ENCODE measurements at places on chromosomes 1 and 21.

DNA sequence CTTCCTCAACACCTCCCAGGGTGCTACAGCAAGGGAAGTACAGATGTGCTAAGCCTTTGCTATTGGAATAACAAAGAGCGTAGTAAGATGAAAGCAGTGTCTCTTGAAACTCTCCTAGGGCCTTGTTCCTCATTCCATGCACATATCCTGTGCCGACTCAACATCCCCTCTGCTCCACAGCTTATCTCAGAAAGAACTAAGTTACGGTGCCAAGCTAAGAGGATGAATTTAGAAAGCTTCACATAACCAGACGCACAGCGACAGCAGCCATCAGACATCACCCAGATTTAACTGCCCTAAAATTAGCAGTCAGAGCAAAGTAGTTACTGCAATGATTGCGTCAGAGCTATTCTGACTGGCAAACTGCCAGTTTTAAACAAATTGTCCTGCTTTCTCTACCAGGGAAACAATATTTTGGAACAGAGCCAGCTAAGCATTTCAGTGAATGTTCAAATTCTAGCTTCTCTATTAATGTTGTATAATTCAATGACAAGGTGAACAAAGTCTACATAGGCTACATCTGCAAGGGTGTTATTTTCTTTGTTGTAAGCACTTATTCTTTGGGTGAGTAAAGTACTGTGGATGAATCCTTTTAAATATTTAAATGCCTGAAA is 9.5 kb downstream of the SIPA1L2 start:
- DNase-seq, result peak; percentile 68

- DNase-seq, result no peak
Measured at GRCh38 chr1:76179219-76179698, 104.7 kb downstream of the ST6GALNAC3 start.

DNA sequence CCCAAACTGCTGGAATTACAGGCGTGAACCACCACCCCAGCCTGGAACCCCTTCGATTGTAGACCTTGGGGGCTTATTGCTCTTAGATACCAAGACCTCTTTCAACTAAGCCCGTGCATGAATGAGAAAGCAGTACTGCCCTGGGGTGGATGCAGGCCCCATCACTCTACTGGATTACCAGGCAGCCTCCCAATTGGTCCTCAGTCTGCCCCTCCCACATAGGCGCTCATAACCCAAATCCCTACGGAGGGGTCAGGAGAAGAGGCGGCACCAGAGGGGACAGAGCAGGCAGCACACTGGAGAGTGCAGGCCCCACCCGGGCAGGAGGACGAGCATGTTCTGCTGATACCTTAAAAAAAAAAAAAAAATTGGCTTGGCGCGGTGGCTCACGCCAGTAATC is 12.4 kb upstream of the STMN1 start:
- no peak for DNase-seq

DNA sequence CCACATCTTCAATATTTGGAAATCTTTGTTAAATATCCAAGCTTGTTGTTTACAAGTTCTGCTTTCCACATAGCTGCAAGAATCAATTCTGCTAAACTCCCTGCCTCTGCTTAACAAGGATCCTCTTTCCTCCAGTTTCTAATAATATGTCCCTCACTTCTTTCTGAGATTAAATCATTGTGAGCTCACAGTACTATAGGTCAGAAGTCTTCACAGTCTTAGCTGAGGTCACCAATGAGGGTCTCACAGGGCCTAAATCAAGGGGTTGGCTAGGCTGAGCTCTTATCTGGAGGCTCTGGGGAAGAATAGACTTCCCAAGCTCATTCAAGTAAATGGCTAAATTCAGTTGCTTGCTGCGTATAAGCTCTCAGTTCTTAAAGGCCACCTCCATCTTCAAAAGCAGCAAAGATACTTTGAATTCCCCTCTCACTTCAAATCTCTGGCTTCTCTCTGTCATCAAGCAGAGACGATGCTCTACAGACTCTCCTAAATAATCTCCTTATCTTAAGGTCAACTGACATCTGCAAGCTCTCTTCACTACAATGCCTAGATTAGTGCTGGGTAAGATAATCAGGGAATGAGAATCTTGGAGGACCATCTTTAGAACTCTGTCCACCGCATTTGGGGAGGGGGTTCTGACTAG is 175.3 kb downstream of the PLPPR4 start:
- no peak for DNase-seq

GRCh38 chr21:43850728-43851295 is 14.2 kb upstream of the AGPAT3 start:
- no peak for DNase-seq

DNA sequence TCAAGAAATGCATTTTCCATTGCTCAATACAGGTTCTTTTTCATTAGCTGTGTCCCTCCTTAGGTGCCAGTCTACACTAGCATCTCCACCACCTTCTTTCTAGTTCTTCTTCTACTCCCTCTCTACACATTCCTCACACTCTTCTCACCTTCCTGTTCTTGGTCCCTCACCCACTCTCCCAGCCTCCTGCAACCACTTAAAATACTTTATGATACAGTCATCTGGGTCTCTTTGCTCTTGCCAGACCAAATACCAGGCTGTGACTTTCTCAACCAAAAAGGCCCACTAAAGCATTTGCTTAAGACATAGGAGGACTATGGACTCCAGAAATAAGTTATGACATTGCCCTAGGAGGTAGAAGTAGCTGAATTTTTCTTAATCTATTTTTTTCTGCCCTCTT is 35.1 kb downstream of the PIGM start:
- no peak for DNase-seq

- DNase-seq, result no peak
Measured at GRCh38 chr1:22875841-22876240, 96.8 kb downstream of the LACTBL1 start.

GRCh38 chr1:240426051-240426450 is 185.9 kb downstream of the GREM2 start:
- no peak for DNase-seq

- DNase-seq, result no peak
Measured at GRCh38 chr1:2375246-2375922, 16.0 kb downstream of the MORN1 start.

DNA sequence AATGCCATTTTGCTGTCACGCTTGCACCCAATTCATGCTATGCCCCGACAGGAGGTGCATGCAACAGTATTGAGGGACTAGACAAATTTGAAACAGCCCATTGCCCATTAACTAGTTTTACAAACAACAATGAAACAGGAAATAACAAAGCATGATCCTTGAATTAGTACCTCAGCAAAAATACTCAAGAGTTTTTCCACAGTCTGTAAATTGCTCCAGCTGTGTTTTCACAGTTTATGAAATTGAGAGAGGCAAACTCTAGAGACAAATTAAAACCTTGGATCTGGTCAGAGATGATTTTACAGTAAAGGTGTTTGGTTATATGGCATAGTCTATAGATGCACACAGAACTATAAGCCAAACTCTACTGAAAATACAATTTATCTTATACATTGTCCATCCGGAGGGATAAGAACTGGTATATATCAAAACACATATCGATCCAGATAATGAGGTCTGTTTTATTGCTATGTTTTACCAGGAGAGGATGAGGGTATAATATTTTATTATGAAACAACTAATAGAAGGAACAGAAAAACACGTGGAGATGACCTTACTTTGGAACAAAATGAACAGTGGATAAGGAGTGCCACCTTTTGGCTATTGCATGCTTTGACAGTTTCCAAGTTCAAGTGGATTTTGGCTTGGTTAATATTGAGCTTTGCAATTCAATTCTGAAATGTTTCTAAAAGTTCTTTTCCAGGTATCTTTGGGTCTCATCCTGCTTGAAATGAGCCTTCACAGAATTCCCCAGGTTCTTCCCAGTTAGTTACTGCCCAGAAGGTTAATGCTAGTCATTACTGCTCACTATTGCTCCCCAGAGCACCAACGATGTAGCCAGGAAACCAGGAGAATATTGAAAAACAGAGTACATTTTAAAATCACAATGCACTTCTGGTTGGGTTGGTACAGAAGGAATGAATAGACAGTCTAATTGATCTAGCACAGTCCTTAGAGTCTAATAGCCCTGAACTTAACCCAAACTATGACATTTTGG is 45.7 kb downstream of the ZC3H11B start:
- no peak for DNase-seq

DNA sequence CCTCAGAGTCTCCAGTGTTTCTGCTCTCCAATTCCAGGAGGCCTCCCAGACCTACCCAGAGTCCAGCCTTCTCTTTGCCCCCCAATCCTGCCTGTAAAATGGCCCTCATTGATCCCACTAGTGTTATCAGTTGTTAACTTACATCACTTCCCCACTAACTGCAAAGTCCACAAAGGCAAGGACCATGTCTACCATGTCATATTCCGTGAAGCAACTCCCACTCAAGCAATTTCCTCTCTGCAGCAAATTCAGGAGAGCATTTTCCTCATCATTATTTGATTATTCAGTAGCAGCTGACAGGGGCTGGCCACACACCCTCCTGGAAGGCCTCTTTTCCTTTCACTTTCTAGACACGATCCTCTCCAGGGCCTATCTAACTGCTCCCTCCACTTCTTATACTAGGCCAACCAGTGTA is 153.5 kb downstream of the RERE start:
- no peak for DNase-seq

- DNase-seq, result no peak
Measured at GRCh38 chr21:41497008-41497407, 10.9 kb downstream of the TMPRSS2 start.

GRCh38 chr1:164637461-164638375 is 78.7 kb downstream of the PBX1 start:
- DNase-seq, result no peak

DNA sequence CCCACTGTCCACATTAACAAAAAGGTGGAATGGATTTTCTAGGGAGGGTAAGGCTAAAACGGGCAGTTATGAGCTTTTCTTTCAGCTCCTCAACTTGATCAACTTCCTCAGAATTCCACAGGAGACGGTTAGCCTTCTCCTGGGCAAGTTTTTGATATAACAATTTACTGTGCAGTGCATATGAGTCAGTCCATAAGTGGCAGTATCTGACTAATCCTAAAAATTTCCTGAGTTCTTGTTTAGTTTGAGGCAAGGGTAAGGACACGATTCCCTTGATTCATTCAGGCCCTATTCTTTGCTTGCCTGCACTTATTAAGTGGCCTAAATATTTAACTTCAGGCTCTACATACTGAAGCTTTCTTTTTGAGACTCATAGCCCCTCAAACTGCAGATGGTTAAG is 6.2 kb upstream of the AADACL3 start:
- DNase-seq, result no peak

DNA sequence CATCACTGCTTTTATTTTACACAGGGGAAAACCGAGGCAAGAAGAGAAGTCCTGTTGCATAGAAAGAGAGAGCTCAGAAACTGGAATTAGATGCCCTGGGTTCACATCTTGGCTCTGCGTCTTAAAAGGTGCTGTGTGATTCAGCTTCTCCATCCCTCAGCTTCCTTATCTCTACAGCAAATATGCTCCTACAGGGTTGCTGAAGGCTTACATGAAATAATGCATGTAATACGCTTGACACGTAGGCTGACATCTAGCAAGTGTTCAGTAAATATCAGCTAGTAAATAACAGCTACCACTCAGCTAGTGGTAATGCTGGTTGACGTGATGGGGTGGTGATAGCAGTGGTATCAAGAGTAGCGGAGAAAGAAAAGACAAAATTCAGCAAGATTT is 77.1 kb upstream of the CD55 start:
- DNase-seq, result no peak

DNA sequence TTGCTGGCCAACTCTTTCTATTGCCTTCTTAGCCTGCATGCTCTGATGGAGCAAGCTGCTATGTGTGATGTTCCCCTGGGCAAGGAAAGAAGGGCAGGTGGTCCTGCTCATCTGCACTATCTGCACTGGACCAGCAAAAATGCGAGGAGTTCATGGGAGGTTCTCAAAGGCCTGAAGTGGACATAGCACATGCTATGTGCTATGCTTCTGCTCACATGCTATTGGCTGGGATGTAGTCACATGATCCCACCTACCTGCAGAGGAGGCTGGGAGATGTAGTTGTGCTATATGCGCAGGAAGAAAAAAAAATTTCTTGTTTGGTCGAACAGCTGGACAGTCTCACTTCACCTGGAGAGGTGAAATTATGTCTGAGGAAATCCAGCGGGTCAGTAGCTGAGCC is 587.7 kb downstream of the MATN1 start:
- no peak for DNase-seq

GRCh38 chr1:10387677-10388386 is 11.0 kb upstream of the PGD start:
- DNase-seq, result no peak

GRCh38 chr1:22317920-22318243 is 133.8 kb upstream of the ZBTB40 start:
- DNase-seq, result no peak

DNA sequence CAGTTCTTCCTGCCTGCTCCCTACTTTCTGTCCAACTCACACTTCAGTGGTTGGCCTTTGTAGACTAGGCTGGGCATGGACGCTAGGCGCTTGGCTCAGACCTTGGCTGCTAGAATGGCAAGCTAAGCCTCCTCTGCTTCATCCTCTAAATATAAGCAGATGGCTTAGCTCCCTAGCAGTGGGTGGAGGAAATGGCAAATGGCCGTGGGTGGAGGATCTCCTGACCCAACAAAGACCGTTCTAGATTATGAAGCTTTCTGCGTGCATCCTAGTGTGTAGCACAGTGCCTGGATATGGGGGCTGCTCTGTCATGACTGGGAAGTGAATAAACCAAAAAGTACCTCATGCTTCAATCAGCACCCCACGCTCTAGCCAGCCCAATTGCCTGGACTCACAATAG is 10.4 kb upstream of the ETV3L start:
- DNase-seq, result no peak

GRCh38 chr1:66351913-66352312 is 182.0 kb upstream of the SGIP1 start:
- no peak for DNase-seq

- DNase-seq, result no peak
Measured at GRCh38 chr1:79969886-79970285, 963.4 kb upstream of the ADGRL4 start.

DNA sequence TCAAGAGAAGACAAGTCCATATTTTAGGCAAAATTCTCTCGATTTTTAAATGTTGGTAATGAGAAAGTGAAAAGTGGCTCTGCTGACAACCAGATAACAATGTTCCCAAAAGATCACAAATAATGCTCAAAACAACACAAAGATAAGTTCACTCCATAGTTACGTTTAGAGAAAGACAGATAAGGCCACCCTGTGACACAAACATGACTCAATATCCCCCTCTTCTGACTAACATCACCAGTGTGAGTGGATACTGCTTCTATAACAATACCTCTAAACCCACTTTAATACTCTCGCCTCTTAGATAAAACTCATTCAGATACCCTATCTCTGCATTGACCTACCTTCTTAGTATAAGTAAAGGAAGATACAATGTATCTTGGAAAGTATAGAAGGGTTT is 51.2 kb upstream of the RGS7 start:
- DNase-seq, result no peak

- no peak for DNase-seq
Measured at GRCh38 chr1:93416183-93416582, 31.7 kb upstream of the FNBP1L start.

DNA sequence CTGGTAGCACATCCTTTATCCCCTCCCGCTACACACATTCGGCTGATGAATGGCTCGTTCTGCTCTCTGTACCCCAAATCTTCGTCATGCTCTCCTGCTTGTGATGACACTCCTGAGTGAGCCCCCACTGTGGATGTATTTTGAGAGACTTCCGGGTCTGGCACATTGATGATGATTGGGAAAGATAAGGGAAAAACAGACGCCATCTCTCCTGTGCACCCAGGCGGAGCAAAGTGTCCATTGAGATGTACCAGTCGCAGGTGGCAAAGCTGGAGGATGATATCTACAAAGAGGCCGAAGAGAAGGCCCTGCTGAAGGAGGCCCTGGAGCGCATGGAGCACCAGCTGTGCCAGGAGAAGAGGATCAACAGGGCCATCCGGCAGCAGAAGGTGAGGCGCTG is 27.9 kb upstream of the EFHD2 start:
- no peak for DNase-seq

Measured in left renal pelvis (tissue), 4 donors.